Epithelial cell of prostate (primary cell): ENCODE measurements at places on chromosomes 1 and 21.

DNA sequence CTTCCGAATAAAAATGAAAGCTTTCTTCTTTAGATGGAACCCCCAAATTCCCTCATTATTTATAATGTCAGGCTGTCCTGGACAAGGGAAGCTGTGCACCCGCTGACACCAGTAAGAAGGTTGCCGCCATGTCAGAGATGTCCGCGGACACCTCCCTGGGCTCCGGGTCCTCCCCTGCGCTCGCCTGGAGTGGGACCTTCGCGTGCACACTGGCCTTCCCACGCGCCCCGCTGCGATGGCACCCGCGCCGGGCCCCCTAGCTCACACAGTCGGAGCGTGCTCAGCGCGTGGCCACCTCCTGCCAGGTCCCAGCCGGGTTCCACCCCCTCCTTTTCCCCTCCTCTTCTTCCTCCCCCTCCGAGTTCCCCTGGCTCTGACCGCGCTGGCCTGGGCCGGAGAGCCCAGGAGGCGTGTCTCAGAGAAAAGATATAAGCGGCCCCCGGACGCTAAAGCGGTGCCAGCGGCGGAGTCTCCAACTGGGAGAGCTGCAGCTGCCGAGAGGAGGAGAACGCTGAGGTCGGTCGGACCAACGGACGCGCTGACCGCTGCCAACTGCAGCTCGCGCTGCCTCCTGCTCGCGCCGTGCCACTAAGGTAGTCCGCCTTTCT lies at the start of gene G0S2:
Gene G0S2, plus strand, starts transcription at position 456 of the 608 bp plus-strand sequence. CDS start 273 bp downstream, outside the sequence.
- DNase-seq = no peak

- no peak for DNase-seq
These were observed 44.2 kb upstream of the ETS2 start for GRCh38 chr21:38761531-38761930.

GRCh38 chr1:910311-910880 lies 13.3 kb upstream of the SAMD11 start:
- no peak for DNase-seq

DNA sequence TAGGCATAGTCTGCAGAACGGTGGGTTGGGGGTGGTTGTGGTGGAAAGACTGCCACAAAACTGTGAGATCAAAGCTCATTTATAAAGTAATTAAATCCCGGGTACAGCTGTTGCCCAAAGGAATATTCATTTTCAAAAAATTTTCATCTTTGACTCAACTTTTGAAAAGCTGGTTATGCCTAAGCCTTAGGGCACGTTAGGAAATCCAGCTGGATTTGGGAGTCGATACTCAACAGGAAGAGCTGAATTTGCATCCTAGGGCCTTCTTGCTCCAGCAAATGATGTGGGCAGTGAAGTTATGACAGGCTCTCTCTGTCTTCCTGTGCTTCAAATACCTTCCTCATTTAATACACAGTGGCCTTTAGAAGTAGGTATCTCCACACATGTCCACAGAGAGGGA lies 31.7 kb downstream of the ZP4 start:
- no peak for DNase-seq

DNA sequence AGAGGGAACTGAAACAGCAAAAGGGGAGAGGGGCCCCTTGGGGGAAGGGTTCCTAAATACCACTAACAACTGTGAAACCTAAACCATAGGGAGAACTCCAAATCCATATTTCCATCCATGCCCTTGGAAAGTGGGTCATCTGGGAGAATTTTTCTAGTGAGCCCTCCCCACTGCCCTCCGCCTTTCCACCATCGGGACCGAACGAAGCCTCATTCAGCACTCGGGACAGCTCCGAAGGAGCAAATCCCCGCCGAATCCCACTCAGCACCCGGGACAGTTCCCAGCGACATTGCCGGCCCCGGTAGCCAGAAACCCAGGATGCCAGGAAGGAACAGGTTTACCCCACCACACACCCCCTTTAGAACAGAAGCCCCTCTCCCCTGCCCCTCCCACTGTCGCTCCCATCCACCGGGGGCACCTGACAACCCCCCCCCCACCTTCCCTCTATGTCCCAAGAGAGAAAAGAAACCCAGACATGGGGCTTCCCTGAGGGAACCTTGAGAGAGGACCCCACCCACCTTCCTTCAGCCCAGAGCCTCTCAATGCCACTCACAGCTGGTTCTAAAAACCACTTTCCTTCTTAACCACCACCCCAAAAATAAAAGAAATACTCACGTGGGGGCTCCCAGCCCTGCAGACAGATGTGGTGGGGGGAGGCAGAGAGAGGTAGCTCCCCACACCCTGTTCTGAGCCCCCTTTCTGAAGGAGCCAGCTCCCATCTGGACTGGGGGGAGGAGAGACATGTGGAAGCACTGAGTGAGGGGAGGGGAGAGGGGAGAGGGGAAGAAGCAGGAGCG lies 4.5 kb downstream of the DLGAP3 start:
- no peak for DNase-seq

DNA sequence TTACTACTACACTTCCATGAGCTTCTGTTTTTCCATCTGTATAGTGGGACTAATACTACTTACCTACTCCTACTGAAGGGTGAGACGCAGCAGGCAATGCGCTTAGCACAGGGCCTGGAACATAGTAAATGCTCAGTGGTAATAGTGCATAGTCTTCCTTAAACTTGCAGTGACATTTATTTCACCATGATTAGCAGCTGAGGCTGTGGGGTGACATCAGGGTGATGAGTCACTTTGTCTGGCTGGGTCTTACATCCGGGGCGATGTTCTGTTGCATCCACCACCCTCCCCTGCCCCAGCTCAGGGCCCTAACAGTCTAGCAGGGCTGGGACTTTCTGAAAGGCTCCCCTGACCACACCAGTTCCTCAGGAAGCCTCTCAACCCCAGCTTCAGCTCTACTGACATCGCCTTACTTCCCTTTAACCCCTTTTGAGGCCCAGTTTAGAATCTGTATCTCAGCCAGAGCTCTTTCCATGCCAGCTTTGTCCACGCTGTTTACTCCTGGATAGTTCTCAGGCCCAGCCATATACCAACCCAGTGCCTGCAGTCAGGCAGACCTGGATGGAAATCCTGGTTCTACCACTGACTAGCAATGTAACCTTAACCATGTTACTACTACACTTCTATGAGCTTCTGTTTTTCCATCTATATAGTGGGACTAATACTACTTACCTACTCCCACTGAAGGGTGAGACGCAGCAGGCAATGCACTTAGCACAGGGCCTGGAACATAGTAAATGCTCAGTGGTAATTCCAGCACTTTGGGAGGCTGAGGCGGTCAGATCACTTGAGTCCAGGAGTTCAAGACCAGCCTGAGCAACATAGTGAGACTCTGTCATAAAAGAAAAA lies 66.3 kb downstream of the CD58 start:
- peak; percentile 34 for DNase-seq

DNA sequence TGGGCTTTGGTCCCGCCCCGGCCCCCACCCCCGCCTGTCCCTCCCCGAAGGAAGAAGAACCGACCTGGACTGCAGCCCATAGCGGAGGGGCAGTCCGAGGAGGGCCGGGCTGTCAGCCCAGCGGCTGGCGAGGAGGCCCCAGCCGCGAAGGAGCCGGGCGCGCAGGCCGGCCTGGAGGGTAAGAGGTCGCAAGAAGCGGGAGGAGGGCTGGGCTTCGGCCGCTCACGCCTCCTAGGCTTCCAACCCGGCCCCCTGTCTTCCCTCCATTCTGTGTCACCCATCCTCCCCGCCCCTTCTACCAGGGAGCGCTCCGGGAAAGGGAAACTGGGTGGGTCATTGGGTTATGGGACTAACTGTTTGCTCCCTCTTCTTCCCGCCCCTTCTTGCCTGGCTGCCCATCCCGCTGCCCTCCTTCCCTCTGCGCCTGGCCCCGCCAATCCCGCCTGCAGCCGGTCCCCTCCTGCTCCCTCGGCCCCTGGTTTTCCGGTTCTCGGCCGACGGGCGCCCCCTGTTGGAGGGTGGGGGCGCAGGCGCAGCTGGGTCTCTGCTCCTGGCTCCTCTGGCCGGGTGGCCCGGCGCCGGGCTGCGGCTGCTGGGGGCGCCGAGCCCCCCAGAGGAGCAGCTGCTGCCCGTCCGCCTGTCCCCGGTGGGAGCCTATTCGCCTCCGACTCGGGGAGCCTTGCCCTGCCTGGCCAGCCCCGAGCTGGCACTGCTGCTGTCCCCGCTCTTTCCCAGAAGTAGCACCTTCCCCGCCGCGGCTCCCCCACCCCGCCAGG lies 2.4 kb downstream of the RUSC1 start:
- peak; percentile 26 for DNase-seq

GRCh38 chr1:67300561-67300960 lies 7.1 kb upstream of the IL12RB2 start:
- DNase-seq = no peak

- DNase-seq = no peak
These were observed 98.6 kb upstream of the PLD5 start for GRCh38 chr1:242623119-242623518.

- DNase-seq = no peak
These were observed 27.2 kb upstream of the CSF1 start for GRCh38 chr1:109883248-109883955.

- no peak for DNase-seq
These were observed 6.1 kb downstream of the PTPN7 start for GRCh38 chr1:202154148-202154765.

DNA sequence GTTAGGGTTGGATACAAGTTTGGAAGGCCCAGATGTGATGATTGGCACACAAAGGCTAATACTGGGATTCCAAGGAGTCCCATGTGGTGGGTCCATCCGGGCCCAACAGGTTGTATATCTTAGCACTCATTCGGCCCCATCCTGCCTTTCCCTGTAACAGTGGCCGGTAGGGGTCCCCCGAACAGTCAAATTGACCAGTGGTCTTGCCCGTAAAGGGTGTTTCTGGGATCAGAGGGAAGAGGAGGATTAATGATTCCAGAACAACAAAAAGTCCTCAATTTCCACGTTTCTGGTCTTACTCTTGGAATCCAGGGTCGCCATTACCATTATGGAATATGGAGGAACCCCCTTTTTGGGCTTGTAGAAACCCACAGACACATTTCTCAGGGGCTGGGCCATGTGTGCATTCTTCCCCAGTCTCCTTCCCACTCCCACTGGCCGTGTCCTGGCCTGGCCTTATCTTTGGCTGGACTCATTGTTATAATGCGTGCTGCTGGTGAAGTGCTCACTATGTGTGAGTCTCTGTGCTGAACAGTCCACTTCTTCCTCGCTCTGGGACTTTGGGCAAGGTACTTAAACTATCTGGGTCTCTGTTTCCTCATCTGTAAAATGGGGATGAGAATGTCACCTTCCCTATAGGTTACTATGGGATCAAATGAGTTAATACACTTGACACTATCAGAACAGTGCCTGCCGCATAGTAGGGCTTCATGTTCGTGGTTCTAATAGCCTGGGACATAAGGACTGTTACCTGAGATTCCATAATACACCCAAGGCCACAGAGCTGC lies 161.8 kb downstream of the DYRK1A start:
- no peak for DNase-seq

- no peak for DNase-seq
These were observed 20.6 kb downstream of the SPOCD1 start for GRCh38 chr1:31795096-31795675.

- DNase-seq = no peak
These were observed 11.5 kb downstream of the RRAGC start for GRCh38 chr1:38848071-38848470.

GRCh38 chr1:226223786-226224244 lies 351 bp downstream of the MIXL1 start:
- no peak for DNase-seq

- DNase-seq = no peak
These were observed 3.8 kb downstream of the MAP7D1 start for GRCh38 chr1:36159614-36160387.

- no peak for DNase-seq
These were observed 20.1 kb downstream of the TUT4 start for GRCh38 chr1:52532731-52533327.

GRCh38 chr1:179177182-179177581 lies 52.3 kb downstream of the ABL2 start:
- DNase-seq = no peak

GRCh38 chr1:2322581-2323211 lies 68.7 kb downstream of the MORN1 start:
- DNase-seq = no peak

GRCh38 chr1:207787776-207788175 lies 35.9 kb downstream of the CD46 start:
- DNase-seq = no peak

DNA sequence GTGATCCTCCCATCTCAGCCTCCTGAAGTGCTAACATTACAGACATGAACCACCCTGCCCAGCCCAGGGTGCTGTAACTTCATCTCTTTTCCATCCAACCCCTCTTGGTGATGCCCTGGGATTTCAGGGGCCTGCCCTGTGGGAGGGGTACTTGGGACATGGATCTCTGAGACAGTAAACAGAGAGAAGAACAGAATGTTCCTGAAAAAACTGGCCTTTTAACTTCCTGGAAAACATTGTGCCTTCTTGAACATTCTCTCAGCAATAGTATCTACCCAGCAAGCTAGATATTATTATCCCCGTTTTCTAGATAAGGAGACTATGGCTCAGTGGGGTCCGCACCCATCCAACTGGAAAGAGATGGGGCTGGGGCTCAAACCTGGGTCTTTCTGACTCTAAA lies 57.0 kb downstream of the VWA5B1 start:
- no peak for DNase-seq

GRCh38 chr1:9086045-9086444 lies 16.6 kb upstream of the SLC2A5 start:
- no peak for DNase-seq

DNA sequence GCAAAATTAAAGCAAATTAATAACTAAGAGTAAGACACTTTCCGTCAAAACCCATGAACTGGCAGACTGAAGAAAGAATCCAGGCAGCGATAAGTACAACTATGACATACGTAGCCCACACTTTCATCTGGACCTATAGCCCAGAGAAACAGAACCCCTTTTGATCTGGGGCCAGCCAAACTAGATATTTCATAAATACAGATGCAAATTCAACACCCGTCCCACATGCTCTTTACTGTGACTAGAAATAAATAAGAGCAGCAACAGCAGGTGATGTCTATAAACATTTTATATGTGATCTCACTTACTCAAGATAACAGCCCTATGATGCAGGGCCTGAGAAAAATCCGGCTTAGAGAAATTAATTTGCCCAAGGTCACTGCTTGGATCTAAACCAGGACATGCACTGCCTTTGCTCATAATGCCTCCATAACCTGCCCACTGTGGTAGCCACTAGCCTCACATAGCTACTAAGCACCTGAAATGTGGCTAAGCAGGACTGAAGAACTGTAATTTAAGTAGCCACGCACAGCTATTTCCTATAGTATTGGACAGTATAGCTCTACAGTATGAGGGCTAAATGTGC lies 130.2 kb downstream of the TGFBR3 start:
- DNase-seq = no peak

DNA sequence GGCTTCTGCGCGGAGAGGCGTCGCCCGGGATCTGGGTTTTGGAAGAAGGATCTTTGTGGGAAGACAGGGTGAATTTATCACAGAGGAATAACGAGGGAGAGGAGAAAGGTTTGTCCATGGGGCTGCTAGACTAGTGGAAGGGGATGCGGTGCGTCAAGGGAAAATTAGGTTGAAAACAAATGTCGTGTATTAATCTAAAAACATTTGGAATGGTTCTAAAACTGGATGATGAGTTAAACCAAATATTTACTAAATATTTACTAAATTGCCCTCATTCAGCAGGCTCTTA lies 647 bp downstream of the RO60 start:
- DNase-seq = no peak

- no peak for DNase-seq
These were observed 437.0 kb downstream of the MATN1 start for GRCh38 chr1:30286241-30286987.

- DNase-seq = no peak
These were observed 82.1 kb downstream of the CCDC18 start for GRCh38 chr1:93262645-93263044.

- no peak for DNase-seq
These were observed 2.1 kb upstream of the FCRLB start for GRCh38 chr1:161719325-161719611.
